ENCODE measurements at places on chromosomes 2 and 18.

DNA sequence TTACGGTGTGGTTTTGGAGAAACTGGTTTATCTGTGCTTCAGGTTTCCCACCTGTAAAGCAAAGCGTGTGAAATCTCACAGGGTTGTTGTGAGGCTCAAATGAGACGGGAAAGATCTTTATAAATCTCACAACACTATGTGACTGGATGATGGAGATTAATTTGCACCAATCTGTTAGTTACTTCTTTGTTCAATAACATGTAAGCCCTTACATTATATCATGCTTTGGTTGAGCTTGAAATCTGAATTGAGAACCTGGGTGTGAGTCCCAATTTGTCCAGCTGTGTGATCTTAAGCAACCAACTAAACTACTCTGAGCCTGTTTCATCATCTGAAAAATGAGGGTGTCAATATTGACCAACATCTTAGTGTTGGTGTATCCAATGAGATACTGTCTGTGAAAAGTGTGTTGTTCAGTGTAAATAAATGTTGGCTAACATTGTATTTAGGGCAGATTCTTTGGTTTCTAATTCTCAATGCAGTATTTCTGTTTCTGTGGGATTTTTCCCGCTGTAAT, 741 bp upstream of the GCKR start:
- no peak for DNase-seq

GRCh38 chr18:37435150-37435867, 130.3 kb downstream of the CELF4 start:
- DNase-seq, result no peak

DNA sequence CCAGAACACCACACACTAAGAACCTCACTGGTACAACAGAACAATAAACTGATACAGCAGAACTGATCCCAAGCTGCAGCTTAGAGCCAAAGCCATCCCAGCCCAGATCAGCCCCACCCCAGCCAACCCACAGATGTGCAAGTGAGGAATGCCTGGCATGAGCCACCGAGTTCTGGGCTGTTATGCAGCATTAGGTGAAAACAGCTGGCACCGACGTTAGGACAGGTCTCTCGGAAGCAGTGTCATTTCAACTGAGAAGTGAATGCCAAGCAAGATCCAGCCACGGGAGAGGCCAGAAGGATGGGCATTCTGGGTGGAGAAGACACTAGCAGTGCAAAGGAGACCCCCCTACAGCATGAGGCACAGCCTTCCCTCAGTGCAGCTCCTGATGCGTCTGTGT, 38.9 kb downstream of the ADCY3 start:
- DNase-seq, result no peak

- DNase-seq, result no peak
These were observed 1.9 kb downstream of the PRSS56 start for GRCh38 chr2:232521959-232522622.

DNA sequence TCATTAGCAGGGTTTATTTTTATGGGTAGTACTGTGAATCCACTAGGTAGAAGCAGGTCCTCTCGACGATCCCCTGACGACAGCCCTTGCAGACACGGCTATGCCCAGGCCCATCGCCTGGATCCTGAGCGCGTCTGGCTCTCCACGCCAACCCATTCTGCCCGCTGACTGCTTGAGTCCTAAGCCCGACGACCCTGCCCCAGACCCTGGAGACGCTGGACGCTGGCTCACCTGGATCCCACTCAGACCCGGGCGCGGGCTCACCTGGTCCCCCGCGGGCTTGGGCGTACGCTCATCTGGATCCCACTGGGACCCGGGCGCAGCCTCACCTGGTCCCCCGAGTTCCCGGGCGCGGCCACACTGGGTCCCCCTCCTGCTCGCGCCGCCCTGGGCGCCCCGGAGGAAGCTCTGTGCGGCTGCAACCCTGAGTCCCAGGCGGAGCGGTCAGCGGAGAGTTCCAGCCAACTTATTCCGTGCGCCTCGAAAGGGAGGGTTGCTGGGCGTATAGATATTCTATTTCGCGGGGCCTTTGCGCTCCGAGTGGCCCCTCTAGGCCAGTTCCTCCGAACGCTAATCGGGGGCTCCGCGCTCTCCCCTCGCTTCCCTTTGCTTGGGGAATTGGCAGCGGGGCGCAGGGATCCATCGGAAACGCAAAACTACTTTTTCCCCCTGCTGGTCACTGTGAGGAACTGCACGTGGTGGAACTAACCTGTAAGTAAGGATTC, 22.4 kb upstream of the RMP24 start:
- DNase-seq, result peak; percentile 66

DNA sequence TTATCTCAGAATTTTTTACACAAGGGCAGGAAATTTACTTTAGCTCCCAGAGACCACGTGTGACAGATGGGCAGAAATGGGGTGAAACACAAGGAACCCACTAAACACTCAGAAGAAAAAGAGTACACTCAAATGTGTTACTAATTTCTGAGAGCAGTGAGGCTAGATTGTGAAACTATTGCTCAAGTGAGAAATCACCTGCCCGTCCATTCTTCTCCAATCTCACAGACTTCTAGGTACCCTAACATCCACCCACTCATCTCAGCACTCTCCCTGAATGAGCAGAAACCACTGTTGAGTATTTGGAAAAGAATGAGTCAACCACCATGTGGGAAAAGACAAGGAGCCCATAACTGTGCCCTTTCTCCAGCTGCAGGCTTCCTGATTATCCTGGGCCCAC, 293.0 kb upstream of the CDH2 start:
- peak; percentile 0 for DNase-seq

DNA sequence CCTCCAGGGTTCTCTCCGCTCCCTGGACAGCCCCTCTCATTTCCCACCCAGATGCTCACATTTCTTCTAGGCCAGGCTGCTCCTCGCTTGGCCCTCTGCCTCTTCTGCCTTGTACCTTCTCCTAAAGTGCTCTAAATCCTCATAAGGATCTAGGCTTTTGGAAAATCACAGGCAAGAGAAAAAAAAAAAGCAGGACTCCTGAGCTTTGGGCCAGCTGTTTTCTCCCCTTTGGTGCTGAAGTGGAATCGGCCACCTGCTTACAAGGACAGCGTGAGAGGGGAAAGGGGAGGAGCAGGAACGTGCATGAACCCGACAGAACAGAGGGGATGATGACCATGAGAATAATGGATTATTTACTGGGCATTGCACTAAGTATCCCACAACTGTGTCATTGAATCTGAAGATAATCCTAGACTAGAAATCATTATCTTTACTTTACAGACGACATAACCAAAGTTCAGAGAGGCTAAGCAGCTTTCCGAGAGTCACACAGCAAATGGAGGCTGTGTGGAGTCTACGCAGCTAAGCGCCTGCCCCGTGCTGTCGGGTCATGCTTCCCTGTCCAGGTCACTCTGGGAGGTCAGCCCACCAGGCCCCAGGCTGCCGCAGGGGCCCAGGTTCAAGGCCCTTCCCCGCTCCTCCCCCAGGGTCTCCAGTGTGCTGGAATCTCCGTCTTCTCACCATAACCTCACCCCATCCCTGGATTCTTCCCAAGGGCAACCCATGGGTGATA, 141.9 kb downstream of the PXDN start:
- no peak for DNase-seq

GRCh38 chr18:27600245-27600644, 415.1 kb upstream of the CHST9 start:
- no peak for DNase-seq

GRCh38 chr2:526918-527317, 150.3 kb downstream of the TMEM18 start:
- DNase-seq, result no peak

- DNase-seq, result no peak
These were observed 26.9 kb upstream of the ROCK2 start for GRCh38 chr2:11371092-11371937.

DNA sequence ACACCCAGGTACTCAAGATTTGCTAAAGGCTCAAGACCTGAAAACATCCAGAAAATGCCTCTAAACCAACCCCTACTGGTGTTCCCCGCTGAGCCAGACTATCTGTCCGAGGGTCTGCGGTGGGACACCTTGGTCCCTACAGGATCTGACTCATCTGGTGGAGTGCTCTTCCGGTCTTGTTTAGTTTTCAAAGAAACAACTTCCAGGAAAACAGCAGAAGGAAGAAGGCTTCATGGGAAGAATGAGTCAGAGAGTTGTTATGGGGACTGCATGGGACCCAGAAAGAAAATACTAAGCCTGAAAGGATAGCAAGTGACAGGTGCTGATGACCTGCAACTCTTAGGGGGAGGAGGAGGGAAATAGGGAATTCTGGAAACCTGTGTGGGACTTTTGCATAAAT, 41.3 kb downstream of the ZFP36L2 start:
- no peak for DNase-seq

GRCh38 chr2:176391148-176391419, 121.8 kb downstream of the MTX2 start:
- no peak for DNase-seq

DNA sequence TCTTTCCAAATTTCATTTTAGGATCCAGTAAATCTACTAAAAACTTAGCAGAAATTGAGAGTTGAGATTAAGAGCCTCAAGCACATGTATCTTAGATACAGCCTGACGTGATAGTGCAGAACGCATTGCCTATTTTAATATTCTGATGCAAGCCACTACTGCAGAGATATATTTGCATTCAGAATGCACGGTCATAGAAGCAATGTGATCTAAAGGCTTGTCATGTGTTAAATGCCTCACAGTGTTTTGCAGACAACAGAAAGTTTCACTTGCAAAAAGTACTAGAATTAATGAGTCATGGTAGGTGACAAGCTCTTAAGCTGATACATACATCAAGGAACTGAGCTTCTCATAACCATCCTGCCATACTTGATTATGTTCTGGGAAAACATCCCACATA, 886.7 kb upstream of the CHAC2 start:
- DNase-seq, result no peak

All from iris pigment epithelial cell (primary cell).